ENCODE measurements at places on chromosomes 5 and 9.

- no peak for DNase-seq
Measured at GRCh38 chr5:168481330-168481788, 4.9 kb upstream of the RARS1 start.

GRCh38 chr9:134959971-134960310 is 42.2 kb upstream of the FCN1 start:
- no peak for DNase-seq

GRCh38 chr5:64836190-64836755 is 67.5 kb downstream of the CWC27 start:
- no peak for DNase-seq

- DNase-seq, result no peak
Measured at GRCh38 chr5:160475864-160476438, 54.3 kb downstream of the PTTG1 start.

GRCh38 chr9:93962561-93963440 is 7.6 kb upstream of the BARX1 start:
- DNase-seq, result no peak

- no peak for DNase-seq
Measured at GRCh38 chr9:88992556-88992955, 1.3 kb downstream of the S1PR3 start.

GRCh38 chr5:110686270-110686669 is 40.2 kb downstream of the TMEM232 start:
- no peak for DNase-seq

GRCh38 chr9:92727716-92728700 is 36.6 kb downstream of the BICD2 start:
- DNase-seq, result no peak

DNA sequence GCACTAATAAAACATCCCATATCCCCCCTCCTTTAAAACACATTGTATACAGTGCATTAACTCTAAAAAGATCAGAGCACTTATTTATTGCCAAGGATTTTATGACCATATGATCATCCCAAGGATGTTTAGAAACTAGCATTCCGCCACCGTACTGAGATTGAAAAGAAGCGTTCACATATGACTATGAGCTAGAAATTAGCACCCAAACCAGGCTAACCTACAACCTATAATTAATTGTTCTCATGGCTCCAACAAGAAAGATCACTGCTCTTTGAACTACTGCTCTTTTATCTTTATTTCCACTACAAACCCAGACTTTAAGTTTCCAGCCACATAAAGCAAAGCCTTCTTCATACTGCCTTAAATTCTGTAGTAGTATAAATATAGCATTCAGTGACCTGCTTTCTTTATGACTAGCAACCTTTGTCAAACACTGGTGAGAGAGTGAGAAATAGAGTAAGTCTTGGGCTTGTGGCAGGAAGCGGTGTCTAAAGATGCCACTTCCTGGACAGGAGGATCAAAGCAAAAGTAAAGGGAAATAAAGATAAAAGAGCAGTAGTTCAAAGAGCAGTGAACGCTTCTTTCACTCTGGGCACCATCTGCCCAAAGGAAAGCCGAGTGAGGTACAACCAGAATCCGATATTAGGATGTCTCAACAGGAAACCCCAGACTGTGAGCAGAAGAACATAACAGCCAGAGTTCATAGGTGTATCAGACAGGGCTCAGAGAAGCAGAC is 151.1 kb upstream of the ERCC6L2 start:
- no peak for DNase-seq

GRCh38 chr9:114327749-114328148 is 1.9 kb upstream of the ORM2 start:
- DNase-seq, result no peak

DNA sequence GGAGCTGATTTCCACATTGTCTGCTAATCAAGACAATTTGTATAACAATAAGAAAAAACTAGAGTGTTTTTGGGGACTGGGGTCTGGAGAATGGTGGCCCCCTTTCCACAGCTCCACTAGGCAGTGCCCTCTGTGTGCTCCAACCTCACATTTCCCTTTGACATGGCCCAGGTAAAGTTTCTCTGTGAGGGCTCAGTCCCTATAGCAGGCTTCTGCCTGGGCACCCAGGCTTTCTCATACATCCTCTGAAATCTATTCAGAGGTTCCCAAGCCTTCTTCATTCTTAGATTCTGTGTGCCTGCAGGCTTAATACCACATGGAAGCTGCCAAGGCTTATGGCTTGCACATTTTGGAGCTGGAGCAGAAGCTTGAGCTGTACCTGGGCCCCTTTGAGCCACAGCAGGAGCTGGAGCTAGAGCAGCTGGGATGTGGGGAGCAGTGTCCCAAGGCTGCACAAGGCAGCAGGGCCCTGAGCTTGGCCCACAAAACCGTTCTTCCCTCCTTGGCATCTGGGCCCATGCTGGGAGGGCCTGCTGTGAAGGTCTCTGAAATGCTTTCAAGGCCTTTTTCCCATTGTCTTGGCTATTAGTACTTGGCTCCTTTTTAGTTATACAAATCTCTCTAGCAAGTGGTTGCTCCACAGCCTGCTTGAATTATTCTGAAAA is 49.1 kb upstream of the VPS13A start:
- no peak for DNase-seq

DNA sequence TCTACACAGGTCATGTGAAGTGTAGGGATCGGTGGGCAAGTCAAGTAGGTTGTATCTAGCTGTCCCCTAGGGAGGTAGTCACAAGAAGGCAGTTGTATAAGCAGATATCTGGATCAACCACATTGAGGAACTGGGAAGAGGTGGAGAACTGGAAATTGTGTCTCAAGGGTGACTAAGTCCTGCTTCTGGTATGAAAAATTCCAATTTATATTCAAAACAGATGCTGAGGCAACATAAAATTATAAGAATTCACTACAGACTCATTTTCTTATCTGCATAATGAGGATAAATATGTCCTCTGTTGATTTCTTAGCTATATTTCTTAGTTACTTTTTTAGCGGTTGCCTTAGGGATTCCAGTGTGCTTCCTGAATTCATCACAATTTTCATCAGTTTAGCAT is 46.8 kb downstream of the GALNT12 start:
- no peak for DNase-seq
